Stimulated activated CD8-positive, alpha-beta memory T cell treated with anti-CD3 and anti-CD28 coated beads, Interleukin-7, amount 100 ng/mL, for 48 hours (primary cell): ENCODE measurements at places on chromosomes 12 and 14.

DNA sequence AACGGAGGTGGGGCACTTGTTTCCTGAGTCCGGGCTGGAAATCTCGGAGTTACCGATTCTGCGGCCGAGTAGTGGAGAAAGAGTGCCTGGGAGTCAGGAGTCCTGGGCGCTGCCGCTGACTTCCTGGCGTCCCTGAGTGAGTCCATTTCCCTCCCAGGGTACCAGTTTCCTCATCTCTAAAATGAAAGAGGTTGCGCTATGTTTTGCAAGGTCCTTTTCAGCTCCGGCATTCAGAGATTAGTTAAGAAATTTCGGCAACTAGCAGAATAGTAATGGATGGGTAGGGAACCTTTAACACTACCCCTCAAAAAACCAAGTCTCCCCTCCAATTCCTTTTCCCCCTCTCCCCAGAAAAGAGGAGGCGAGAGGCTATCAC is 724 bp downstream of the BLOC1S1 start:
- no peak for DNase-seq

DNA sequence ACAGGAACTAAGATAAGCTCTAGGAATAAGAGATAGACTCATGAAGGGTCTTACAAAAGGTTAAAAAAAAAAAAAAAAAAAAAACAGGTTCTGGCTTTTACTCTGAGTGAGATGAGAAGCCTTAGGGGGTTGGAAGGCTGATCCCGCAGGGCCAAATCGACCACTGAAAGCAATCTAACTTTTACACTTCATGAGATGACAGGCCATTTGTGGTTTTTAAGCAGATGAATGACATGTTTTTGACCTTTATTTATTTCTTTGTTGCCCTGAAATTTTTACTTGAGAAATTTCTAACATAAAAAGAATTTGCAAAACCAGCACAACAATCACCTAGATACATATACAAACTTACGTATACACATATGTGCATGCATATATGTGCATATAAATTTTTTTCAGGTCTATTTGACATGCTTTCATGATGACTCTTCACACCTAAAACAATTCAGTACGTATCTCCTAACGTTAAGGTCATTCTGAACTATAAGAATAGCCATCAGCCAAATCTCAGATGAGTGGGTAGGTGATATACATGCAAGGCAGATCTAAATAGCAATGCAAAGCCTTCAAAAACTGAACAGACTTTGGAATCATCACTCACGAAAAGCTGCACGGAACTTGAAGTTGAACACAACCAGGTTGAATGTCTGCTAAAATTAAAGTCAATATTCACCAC is 87.0 kb downstream of the R3HDM2 start:
- no peak for DNase-seq

- DNase-seq, result no peak
Observed at GRCh38 chr12:103827911-103828391, 13.1 kb downstream of the NT5DC3 start.

GRCh38 chr12:125003021-125003420 is 9.6 kb downstream of the BRI3BP start:
- no peak for DNase-seq

- no peak for DNase-seq
Observed at GRCh38 chr12:124676714-124677462, 109.5 kb upstream of the NCOR2 start.

DNA sequence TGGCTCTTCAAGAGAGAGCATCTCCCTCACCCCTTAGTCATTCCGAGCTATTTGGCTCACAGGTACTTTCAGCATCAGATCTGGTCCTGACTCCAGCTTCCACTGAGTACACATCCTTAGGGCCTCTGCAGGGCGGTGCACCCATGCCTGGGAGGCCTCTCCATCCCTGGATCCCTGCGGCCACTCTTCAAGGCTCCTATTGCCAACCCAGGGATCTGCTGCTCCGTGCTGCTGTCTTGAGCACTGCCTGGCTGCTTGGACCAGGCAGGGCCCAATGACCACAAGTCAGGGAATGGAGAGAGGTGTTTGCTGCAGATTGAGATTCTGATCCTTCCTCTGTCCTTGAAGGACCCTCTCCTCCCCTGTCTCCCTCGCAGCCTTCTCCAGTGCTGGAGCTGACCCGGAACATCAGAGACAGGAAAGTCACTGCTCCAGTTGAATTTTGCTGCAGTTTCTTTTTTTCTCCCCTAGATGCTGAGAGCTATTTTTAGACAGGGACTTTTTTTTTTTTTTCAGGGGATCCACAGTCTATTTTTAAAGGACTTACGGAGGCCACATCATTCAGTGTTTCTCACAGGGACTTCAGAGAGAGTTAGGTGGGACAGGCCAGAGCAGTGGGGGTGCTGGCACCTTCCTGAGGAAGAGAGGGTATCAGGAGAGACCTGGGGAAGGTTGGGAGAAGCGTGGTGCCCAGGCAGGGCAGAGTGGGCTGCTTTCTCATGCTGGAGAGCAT is 50.1 kb upstream of the KCNA1 start:
- DNase-seq, result no peak

DNA sequence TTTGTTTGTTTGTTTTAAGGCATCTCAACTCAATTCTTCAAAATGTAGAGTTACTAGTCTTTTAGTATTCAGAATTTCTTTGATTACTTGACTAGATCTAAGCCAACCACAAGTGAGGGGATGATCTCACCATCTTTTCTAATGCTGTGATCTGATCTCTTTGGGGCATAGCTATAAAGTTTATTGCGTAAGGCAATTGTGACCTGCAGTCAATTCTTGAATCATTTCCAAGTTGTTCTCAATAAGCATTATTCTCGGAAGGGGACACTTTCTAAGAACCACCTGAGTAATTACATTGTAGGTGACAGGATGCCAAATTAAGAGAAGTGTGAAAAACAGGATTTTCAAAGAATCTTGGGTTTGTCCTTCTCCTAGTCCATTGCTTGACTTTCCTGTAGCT is 13.1 kb downstream of the DACT1 start:
- DNase-seq, result no peak

DNA sequence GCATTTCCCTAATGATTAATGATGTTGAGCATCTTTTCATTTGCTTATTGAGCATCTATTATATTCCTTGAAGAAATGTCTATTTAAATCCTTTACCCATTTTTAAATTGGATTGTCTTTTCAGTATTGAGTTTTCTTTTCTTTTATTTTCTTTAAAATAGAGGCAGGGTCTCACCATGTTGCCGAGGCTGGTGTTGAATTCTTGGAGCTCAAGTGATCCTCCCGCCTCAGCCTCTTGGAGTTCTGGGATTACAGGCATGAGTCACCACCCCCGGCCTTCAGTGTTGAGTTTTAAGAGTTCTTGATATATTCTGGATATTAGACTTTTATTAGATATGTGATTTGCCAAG is 73.3 kb upstream of the HECTD1 start:
- DNase-seq, result no peak

DNA sequence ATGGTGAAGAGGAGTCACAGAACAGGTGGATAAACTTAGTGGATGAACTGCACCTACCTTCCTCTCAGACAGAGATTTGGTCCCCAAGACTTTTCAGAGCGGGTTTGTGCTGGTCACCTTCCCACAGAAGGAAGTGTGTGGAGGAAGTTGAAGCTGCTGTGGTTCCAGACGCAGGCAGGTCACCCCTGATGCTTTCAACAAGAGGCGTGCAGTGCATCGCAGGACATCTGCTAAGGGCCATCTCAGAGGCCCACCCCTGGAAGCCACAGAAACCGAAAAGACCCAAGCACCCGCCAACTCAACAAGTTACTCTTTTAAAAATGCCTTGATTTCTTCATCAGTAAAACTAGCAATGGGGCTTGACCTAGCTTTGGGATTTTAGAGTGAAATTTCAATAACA is 1.0 kb upstream of the GPX2 start:
- DNase-seq, result no peak

DNA sequence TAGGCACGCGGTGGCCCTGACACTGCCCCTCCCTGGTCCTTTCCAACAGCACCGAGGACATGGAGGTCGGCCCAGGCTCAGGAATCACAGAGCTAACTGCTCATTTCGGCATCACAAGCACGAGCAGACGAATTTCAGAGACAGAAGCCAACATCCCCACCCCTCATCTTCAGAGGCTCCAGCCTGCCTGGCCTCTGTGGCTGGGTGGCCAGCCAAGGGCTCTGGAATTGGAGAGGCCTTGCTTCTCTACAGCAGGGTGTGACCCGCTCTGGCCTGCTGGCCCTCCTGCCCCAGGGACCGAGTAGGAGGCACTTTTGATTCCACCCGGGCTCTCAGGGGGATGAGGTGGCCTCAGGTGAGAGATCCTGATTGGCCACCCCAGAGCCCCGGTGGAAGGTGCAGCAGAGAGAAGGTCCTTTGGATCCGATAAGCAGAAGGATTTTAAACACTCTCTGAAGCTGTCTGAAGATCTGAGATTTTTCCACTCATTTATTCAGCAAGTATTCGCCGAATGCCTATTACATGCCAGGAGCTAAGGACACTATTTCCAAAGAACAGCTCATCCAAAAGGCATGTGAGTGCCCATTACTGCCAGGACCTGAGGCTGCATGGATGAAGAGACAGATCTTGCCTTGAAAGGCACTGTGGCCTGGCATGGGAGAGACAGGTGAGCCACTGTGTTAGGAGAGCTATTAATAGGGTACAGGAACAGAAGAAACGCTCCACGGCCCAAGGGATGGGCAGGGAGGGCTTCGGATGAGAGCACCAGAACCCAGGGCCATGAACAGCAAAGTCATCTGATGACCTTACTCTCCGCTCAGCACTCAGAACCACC is 10.2 kb downstream of the BAG5 start:
- no peak for DNase-seq

- no peak for DNase-seq
Observed at GRCh38 chr12:13258197-13258596, 61.7 kb downstream of the EMP1 start.
